ENCODE measurements at places on chromosomes 6 and 20.

DNA sequence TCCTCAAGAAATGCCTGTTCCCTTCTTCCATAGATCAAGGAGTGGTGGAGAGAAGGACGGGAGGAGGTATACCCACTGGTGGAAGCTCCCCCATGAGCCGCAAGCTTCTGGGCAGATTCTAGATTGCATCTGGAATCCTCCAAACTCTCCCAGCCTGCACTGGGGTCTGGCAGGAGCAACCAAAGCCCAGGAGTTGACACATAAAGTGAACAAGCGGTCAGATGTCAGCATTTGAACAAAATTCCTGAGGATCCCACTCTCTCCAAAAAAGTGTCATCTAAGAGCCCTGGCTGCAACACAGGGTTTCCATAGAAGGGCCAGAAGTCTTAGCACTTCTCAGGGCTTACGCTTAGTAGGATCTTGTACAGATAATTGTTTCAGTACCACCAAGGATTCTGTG lies 88.2 kb downstream of the KCNB1 start:
- DNase-seq = no peak

GRCh38 chr20:51624157-51624731 lies 81.7 kb upstream of the NFATC2 start:
- DNase-seq = peak; percentile 69

DNA sequence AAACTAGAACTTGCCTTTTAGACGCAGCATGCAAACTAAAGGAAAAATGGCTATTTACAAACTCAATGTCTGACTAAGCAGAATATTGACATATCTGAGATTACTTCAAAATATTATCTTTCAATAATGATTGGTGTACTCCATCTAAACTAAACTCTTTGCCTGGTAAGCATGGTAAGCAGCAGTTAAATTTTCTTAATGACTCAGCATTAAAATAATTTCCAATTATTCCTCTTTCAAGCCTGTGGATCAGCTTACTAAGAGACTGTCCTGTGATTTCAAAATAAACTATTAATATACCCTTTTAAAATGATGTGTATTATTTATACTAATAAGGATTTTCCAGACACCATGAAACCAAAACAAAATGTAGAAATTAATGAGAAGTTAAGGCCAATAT lies 226.8 kb upstream of the THEMIS start:
- no peak for DNase-seq

DNA sequence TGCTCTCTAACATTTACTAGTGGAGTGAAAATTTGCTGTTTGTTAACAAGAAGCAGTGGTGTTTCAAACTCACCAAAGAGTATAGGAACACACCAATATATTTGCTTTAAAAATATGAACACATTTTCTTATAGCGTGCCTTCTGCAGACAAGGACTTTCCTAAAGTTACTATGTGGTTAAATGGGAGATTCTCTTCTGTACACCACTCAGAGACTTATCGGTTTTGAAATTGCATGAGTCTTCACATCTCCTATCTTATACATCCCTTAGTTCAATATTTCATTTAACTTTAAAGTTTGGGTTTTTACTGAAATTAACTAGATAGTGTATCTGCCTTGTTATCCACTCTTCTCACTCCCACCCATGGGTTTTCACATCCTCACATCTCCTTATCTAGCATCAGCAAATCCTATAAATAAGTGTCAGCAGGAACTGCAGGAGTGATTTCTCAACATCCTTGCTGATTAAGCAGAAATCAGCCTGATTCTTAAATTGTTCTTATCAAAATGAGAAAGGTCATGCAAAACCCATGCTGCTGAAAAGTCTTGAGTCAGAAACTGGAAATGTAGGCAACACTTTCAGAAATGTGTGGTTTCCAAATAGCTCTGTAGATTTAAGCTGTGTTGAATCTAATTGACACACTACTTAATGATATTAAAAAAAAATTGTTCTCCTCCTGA lies 1075.6 kb upstream of the GJE1 start:
- no peak for DNase-seq

DNA sequence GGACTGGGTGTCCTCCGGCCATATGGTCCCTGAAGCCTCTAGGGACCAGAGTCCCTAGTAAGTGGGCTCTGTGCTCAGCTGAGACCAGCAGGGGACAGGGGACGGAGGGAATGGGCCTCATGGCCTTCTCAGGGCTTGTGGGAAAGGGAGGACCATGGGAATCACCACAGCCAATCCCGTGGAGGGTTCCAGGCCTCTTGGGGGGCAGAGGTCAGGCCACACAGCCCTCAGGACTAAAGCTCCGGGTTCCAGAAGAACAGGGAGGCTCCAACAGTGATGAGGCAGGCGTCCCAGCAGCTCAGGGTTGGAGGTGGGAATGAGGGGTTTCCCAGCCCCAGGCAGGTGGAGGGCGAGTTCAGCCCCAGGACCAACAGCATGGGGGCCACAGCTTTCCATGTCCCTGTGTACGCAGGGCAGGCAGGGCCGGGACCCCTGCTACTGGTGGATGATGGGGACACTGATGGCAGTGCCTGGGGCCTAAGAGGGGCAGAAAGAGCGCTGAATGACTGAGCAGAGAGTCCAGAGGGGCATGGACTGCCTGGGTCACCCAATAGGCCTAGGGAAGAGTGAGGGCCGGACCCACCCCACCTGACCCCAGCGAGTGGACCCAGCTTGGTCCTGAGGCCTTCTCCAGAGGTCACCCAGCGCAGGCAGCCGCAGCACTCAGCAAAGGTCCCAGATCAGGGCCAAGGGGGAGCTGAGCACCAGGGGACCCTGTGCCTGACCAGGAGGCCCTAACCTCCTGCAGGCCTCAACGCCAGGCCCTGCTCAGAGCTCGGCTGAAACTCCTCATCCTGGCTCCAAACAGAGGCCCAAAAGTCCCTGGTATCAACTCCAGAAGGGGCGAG lies 8.8 kb downstream of the MYL9 start:
- DNase-seq = no peak

- DNase-seq = no peak
Measured at GRCh38 chr20:44805979-44806620, 4.2 kb downstream of the RIMS4 start.

- DNase-seq = peak; percentile 8
Measured at GRCh38 chr20:59074456-59074855, 31.9 kb upstream of the PRELID3B start.

- DNase-seq = no peak
Measured at GRCh38 chr20:46261456-46262253, 46.6 kb downstream of the CDH22 start.

GRCh38 chr6:37700620-37700973 lies 2.9 kb upstream of the MDGA1 start:
- DNase-seq = no peak

DNA sequence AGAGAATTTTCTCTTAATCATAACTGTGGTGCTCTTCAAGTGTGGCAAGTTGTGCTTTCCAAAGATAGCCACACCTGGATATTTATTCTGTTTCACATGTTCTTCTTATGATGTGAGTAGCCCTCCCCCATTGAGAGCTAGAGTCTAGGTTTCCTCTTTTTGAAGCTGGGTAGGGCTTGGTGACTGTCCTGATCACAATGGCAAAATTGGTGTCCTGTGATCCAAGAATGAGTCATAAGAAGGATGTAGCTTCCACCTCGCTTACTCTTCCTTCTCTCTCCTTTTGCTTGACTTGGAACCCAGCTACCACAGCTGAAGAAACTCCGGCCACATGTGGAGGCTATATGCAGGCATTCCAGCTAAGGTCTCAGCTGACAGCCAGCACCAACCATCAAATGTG lies 7.4 kb upstream of the IGF2R start:
- no peak for DNase-seq

GRCh38 chr6:153038378-153039057 lies 36.0 kb upstream of the MTRF1L start:
- DNase-seq = no peak

All from activated T-cell treated with anti-CD3 and anti-CD28 coated beads, Interleukin-2, amount 50 U/mL, for 72 hours (primary cell).